ENCODE measurements at places on chromosomes 13 and 19.

DNA sequence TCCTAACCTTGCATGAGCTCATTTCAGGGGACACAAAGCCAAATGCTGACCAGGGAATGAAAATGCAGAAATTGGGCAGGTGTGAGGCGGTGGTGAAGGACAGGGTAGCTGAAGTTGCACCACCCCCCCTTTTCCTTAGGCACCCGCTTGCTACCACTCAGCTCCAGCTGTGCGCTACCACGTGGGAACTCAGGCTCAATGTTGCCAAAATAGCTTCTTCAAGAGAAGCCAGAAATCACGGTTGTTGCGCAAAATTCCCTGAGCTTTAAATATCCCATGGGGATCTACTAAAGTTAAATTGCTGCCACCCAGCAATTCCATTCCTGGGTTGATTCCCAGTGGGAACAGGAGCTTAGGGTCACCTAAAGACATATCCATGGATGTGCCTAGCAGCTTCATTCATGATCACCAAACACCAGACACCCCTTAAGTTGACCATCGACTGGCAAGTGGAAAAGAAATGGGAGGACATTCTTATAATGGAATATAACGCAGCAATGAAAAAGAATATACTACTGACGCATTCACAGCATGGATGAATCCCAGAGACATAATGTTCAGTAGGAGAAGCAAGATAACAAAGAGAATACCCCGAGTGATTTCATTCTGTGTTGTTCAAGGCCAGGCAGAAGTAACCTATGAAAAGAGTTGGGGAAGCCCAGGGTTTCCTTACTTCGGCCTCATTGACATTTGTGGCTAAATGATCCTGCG, 12.8 kb upstream of the ADGRL1 start:
- DNase-seq, result no peak

- DNase-seq, result no peak
These were observed 488 bp downstream of the RCN3 start for GRCh38 chr19:49528211-49528771.

DNA sequence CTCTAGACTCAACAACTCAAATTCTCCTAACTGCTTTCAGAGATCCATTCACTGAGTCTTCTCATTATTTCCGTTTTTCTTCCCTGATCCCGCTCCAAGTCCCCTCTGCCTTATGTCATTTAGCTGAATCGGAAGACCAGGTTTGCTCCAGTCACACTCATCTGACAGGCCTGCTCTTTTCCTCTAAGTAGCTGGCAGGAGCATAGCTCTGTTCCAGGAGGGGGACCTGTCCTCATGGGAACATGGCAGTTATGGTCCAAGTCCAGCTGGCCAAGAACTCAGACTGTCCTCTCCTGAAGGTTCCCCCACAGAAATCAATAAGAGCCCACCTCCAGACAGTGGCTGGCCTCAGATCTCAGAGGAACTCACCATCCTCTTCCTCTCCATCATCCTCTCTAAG, 130.9 kb upstream of the SERP2 start:
- no peak for DNase-seq

GRCh38 chr19:13003081-13003480, 7.8 kb downstream of the NFIX start:
- DNase-seq, result no peak

GRCh38 chr19:4694211-4694987, 24.3 kb upstream of the MYDGF start:
- DNase-seq, result no peak
